ENCODE measurements at places on chromosomes 11 and 22.

DNA sequence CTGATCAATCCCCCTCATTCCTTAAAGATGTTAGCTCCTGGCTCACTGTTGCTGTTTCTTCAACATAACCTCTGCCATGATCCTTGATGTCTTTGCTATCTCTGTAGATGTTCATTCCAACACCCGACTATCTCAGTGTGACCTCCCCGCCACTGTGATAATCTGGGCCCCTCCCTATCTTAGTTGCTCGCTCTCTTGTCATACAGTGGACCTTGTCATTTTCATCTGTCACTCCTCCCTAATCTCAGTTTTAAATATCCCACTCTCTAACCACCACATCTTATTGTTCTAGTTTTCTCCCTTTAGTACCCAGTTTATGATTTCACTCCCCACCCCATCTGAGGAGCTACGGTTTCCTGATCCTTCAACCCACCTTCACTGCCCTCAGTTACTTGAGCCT, 379.2 kb downstream of the SOX6 start:
- no peak for DNase-seq

GRCh38 chr11:1283091-1283511, 26.3 kb downstream of the TOLLIP start:
- DNase-seq: no peak

DNA sequence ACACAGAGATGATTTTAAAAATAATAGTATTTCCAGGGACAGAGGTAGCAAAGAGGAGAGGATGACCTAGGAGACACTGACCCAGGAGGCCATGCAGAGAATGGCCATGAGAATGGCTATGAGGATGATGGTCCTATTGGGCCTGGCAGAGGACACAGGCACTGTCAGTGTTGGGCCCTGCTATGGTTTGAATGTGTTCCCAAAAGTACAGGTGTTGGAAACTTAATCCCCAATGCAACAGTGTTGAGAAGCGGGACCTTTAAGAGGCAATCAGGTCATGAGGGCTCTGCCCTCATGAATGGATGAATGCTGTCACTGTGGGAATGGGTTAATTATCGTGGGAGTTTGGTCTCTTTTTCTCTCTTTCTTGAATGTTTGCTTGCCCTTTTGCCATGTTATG, 61.6 kb downstream of the KCNC1 start:
- no peak for DNase-seq

DNA sequence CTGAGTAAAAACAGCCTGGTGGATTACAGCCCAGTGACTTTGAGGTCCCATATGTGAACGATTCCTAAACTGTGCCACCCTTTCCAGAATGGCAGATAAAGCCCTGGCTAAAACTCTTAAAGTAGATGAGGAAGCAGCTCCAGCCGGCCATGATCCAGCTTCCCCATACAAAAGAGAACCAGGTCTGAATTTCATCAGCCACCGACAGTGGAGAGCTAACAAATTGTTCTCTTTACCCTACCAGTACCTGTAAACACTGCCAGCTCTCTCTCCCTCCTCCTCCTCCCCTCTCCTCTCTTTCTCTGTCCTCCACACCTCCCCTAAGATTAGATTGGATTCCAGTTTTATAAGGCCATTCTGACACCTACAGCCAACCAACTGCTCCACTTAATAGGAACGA, 176.9 kb downstream of the DSCAML1 start:
- no peak for DNase-seq

DNA sequence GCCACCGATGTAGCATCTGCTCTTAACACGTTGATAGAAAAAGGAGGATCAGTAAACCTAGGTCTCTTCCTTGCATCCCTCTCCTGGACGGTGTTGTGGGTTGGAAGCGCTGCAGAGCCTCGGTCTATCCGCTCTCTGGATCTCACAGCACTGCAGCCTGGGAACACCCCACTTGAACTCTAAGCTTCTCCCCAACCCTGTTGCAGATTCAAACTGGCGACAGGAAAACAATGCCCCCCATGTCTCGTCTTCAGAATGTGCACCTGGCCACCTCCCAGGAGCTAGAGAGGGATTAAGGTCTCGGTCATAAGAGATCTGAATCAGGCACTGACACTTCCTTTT, 454 bp downstream of the TMEM218 start:
- DNase-seq: no peak

DNA sequence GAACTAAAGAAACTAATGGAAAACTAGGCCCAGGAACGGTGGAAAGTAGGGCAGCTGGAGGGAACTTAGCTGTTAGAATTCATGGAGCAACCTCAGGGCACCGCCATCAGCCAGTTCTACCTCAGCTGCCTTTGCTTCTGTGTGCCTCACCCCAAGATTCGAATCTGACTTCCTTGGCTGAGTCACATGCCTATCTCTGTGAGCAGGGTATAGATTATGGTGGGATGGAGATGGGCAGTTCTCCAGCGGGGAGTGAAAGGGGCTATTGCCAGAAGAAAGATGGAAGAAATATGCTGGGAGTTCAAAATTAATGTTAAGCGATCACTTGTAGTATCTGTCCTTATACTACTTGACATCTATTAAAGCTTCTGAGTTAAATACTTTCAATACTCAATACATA, 18.9 kb upstream of the VWA5A start:
- DNase-seq: no peak

DNA sequence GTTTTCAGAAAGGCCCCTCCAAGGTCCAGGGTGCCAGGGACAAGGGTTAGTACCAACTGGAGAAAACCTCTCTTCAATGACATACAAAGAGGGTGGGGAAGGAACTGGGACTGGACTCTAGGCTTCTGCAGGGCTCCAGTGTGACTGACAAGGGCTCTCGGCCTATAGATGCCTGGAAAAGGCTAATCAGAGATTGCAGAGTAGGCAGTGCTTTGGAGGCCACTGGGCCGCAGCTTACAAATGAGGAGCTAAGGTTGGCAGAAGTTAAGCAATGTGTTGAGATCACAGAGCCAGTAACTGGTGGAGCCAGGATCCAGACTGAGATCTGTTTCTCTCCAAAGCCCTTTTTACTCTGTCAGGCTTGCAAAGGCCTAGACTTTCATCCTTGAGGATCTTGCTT, 7.4 kb upstream of the DGKZ start:
- no peak for DNase-seq

DNA sequence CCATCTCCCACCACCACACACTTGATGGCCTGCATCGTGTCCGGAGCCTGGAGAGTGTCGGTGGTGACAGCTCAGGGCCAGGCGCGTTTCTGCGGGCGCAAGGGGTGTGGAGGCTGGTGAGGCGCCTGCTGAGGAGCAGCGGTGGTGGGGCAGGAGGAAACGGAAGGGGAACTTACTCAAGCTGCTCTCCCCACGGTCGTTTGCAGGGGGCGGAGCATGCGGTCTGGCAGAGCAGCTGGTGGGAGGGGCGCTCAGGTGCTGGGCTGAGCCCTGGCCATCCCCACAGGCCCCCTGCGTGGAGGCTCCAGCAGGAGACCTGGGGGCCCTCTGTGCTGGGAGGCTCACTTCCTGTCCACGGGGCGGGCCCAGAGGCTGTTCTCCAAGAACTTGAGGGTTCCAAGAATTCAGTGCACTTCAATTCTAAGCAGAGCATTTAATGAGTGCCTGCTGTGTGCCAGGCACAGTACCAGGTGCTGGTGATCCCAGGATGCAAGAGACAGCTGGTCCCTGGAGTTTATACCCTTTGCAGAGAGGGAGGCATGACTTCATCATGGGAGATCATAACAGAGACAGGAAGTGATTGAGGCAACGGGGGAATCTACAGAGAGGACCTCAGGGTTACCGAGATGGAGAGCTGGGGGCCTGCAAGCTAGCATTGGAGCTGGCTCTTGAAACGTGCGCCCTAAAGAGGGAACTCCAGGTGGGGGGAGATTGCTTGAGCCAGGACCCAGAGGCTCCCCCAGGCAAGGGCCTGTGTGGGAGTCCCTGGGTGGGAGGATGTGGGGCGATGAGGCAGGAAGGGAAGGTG, at the start of gene RAC2:
TSS of gene RAC2 (minus strand) at position 156 of the 808 bp plus-strand sequence. CDS start at position 35, 121 bp downstream.
- DNase-seq: peak; percentile 72

DNA sequence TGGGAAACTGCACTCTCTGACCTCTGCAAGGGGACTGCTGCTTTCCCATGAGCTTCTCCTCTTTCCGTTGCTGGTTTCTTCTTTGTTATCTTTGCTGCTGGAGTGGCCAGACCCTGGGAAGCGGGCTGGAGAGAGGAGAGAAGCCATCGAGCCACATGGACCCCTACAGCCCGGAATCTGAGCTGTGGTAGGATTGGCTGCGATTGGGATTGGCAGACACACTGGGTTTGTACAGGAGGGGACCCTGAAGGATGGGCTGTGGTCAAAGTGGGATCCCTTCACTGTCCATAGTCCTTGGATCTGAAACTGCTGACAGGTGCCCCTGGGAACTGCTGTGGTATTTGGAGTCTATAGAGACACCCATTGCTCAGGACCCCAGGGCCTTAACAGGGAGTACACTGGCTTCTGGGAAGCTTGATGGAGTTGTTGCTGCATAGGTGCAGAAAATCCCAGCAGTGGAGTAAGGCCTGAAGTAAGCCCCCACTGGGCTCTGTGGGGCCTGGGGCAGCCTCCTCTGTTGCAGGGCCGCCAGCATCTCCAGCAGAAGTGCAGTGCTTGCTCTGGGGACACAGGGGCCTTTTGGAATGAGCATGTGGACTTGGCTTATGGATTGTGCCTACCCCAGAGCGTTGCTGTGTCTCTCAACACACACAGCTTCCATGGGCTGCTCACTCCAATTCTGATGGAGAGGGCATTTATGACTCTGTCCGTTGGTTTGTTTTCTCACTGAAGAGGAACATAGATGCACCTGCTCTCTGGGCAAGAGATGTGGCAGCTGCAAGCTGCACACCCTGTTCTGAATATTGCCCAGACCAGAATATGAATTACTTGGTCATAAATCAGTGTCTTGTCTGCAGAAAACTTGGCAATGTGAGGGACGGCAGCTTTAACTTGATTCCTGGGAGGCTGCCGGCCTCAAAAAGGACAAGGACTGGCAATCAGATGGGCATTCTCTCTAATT, 32.0 kb downstream of the BCR start:
- no peak for DNase-seq

DNA sequence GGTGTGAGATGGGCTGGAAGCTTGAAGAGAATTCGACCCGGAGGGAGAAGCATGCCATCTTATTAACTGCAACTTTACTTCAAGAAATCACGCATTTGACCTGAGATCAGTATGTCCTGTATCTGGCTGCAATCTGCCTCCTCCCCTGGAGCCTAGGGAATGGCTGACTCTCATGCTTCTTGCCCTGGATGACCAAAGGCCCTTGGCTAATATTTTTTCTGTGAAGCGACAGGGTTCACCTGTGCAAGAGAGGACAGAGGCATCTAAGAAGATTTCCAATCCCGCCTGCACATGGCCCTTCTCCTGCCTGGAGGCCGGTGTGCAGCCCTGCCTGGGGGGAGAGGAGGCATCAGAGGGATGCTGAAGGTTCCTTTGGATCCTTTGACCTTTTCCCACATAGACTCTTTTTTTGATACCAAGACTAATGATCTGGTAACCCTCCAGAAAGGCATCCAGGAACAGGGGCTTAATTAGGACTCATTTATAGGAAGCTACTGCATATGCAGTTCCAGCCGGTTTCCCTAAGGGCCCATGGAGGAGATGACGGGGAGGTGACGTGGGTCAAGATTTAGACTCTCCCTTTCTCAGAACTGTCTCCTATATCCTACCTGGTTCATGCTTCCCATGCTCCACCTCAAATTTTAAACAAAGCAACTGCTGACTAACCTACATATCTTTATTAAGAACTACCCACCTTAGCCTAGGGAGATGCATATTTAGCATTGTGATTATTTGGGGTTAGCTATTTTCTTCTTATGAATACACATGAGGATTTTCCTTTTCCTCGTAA, 50.8 kb downstream of the NTM start:
- DNase-seq: no peak

DNA sequence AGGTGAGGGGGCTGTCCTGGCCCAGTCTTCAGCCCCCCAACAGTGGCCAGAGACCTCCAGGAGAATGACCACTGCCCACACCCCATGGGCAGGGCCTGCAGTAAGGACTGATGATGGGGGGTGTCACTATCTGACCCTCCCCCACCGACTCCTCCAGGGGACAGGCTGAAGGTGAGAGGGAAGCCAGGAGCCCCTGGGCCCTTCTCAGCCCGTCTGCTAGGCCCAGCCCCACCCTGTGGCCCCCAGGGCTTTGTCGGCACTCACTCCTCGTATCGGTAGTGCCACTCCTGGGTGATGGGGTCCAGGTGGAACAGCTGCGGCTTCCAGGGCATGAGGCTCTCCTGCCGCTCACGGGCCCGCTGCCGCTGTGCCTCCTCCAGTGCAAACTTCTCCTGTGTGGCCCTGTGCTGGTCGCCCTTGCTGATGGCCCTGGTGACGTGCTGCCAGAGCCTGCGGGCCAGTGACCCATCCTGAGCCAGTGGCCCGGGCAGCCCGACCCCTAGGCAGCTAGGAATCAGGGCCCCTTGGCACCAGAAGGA, 35.4 kb upstream of the CARS1 start:
- DNase-seq: no peak

GRCh38 chr11:20754933-20755332, 85.5 kb downstream of the NELL1 start:
- no peak for DNase-seq

DNA sequence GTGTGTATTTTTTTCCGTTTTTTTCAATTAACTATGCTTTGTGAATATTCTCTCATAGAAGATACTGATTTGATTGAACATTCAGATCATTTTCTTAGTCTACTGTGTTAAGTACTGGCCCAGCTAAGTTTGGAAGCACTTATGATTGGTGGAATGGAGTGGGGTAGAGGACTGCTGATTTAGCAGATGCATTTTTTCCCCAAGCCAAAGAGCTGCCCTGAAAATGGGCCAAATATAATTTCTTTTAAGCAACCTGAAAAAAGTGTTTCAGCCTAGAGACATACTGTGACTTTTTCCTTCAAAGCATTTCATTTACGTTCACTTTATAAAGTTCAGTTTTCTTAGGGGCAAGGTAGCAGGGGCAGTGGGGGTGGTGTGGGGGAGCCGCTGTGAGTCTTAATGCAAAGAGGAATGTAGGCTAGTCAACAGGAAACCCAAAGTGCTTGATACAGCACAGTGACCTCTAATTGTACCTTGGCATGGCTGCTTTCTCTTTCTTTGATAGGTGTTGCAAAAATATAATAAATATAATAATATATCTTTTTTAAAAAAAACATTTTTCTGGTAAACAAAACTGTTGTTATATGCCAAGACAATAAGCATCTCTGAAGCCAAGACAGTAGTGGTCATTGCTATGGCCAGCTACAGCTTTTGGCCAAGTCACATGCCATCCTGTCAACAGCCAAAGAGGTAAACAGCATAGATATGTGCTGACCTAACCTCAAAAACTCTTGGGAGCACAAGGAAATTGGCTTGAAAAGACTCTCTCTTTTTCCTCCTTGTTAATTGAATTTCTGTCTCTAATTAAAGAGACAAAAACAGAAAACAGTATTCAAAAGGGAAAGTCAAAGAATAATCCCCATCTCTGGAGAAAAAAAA, 58.8 kb downstream of the LIF start:
- peak; percentile 46 for DNase-seq
